ENCODE measurements at places on chromosomes 7 and 10.

DNA sequence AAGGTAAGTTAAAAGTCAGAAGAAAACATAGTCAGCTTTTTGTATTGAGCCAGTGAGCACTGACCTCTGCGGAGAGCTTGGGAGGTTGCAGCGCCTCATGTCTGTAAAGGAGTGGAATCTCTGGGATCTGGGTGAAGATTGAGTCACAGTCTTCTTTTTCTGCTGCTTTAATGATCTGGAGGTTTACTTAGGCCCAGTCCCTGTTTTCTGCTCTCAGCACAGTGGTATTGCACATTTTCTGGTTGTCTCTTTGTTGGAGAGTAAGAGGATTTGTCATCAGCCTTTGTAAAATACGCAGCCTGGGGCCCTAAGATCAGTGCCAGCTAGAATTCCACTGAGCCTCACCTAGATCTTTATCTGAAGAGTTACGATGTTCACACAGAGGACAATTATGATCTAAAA, 58.3 kb upstream of the GJD4 start:
- no peak for DNase-seq

DNA sequence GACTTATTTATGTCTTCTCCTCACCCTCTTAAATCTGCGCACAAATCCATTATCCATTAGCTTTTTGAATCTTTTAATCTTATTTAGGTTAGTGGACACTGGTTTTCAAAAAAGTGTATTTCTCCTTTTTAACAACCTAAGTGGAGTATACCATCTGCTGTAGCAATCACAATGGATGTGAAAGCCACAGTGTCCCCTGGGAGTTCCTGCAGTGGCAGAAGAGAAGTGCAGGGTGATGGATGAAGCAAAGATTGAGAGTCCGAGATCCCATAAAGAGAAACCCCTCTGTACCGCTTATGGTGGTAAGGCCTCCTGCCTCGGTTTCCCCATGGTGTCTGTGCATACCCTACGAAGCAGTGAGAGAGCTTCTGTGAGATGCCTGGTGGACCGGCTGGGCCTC, 236.4 kb downstream of the COBL start:
- DNase-seq, result no peak

- DNase-seq, result no peak
Observed at GRCh38 chr10:128084991-128085390, 41.2 kb downstream of the MKI67 start.

- DNase-seq, result no peak
Observed at GRCh38 chr10:21273400-21273968, 252.0 kb downstream of the SKIDA1 start.

DNA sequence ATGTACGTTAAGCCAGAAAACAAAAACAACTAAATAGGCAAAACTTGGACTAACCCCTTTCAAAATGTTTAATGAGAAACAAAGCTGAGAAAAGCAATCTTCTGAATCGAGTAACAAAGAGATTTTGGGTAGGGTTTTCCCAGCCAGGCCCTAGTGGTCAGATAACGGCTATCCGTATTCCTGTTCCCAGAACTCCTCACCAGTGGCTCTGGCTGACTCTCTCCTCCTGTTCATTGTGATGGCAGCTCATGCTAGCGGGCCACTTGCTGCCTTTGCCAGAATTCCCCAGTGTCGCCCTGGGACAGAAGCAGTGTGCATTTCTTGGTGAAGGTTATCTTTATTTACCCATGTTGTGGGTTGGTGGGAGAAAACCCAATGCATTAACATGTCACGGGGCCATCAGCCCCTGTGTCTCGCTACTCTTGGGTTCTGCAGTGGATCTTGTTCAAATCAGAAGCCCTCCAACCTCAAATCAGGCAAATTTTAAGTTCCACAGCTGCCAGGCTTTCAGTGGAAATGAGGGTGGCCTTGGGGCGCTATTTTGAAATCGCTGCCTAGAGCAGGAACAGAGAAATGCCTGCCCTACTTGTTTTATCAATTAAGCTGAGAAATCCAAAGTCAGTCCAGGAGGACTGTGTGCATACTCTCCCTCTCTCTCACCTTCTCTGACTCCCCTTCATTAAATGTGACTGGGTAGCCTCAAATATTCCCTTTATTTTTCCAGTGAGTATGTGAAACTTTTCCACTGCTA, 164.5 kb upstream of the NPVF start:
- no peak for DNase-seq

DNA sequence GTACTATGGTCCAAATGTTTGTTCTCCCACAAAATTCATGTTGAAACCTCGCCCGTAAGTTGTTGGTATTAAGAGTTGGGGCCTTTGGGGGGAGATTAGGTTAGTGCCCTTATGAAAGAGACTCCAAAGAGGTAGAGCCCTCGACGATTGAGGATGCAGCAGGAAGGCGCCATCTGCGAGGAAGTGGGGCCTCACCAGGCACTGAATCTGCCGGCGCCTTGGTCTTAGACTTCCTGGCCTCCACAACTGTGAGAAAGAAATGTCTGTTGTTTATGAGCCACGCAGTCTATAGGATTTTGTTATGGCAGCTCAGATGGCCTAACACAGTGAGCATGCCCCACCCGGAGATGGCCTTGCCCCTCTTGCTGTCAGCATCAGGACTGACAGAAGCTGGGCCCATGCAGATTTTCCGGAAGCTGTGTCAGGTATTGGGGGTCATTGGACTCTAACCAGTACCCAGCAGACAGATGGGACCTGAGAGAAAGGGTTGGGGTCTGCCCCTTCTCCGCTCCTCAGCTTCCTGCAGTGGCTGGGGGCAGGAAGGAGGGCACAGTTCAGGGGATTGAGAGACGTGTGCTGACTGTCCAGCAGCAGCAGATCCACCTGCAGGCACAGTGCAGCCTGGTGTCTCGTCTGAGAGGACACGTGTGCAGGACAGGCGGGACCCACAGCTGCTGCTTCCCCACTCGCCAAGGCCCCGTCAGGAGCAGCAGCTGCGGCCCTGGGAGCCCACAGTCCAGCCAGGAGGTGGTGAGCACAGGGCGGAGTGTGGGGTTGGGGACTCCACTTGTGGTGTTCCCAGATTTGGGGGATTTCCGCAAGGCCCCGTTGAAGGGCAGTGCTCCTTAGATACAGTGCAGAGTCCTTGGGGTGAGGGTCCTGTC, 47.8 kb downstream of the MGMT start:
- DNase-seq, result no peak

DNA sequence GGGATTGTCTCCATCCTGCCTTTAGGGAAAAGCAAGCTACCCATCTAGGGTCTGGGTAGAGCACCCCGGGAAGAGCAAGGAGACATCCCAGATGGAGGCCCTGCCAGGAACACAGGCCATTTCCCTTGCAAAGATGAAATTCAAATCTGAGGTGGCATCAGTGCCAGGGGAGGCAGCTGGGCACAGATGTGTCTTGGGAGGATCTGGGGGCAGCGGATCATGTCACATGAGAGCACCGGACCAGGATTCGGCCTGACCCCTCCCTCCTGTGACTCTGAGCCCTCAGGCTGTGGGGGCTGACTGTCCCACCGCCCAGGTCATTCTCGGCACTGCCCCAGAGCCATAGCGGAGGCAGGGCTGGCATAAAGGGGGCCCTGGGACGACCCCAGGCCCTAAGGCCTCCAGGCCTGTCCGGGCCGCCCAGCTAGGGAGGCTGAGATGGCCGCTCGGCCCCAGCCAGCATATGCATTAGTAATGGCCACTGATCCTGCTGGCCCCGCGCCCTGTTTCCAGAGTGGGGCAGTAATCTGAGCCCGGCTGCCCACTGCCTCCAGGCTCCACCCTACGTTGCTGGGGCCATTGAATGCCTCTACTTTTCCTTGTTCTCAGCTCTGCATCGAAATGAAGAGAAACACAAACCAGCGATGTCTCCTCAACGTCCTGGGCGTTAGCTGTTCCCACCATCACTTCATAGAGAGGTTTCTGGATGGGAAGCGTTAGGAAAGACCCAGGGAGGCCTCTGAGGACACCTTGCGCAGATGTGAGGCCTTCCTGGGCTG, 148.5 kb downstream of the UBE2H start:
- no peak for DNase-seq

DNA sequence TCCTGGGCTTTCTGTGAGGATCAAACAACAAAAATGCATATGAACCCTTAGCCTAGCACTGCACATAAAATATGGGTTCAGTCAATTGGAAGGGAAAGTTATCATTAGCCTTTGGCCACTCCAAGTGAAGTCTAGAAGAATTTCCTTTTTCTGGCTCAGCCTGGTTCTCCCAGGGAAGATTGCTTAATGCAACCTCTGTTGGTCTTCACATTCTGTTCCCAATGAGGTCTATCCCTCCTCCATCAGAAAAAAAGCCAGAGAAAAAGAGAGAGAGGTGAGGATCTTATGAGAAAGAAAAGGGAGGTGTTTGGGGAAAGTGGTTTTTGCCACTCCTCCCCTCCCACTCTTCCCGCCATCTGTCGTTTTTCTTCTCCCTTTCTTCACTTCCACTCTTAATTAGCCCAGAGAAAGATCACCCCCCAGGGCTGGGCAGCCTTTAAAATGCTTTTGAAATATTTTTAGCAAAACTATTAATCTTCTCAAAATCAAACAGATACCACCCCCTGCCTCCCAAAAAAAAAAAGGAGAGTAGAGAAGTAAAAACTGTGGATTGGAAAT, 31.1 kb downstream of the CPVL start:
- no peak for DNase-seq

- no peak for DNase-seq
Observed at GRCh38 chr10:131650771-131651673, 249.8 kb upstream of the PPP2R2D start.
